Prostate gland (tissue), 2 donors: ENCODE measurements at places on chromosomes 6 and 20.

- no peak for DNase-seq
Measured at GRCh38 chr20:12077875-12078274, 160.2 kb downstream of the BTBD3 start.

GRCh38 chr6:108442770-108443520 is 117.8 kb upstream of the FOXO3 start:
- DNase-seq: no peak

- peak; percentile 37 for DNase-seq
Measured at GRCh38 chr6:37059344-37060194, 54.1 kb downstream of the FGD2 start.

- no peak for DNase-seq
Measured at GRCh38 chr6:153625089-153625488, 414.0 kb upstream of the OPRM1 start.

DNA sequence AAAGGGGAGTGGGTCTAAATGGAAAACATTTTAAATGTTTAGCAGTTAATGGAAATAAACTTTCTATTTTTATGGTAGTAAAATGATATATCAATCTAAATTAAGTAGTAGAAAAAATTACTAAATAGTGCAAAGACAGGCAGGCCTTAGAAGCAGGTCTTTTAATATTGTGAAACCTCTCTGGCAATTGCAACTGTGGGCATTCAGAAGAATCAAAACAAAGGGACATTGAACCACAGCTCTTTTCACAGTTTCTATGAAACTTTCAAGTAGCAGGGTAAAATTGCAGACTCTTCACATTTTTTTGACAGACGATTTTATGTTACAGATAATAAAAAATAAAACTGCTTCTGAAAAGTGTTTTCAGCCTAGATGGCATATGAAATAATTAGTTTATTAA is 533.7 kb downstream of the BCKDHB start:
- DNase-seq: no peak
